ENCODE measurements at places on chromosomes 13 and 19.
A peak's percentile ranks its signal among the peaks of the same experiment; 100 is the strongest.

DNA sequence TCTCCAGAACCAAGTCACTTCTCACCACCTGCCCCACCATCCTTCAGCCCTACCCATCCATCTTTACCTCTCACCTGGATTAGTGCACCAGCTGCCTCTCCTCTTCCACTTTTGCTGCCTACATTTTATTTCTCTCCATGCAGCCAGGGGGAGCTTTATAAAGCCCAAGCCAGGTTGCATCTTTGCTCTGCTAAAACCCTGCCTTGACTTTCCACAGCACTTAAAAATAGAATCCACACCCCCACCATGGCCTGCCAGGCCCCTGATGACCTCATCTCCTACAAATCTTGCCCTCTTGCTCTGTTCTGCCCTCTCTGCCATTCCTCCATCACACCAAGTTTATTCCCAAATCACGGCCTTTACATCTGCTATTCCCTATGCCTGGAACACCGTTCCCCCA lies 1.8 kb downstream of the HOOK2 start:
- DNase-seq = peak; percentile 34

- DNase-seq = no peak
These were observed 823.9 kb upstream of the SLITRK1 start for GRCh38 chr13:84705982-84706710.

DNA sequence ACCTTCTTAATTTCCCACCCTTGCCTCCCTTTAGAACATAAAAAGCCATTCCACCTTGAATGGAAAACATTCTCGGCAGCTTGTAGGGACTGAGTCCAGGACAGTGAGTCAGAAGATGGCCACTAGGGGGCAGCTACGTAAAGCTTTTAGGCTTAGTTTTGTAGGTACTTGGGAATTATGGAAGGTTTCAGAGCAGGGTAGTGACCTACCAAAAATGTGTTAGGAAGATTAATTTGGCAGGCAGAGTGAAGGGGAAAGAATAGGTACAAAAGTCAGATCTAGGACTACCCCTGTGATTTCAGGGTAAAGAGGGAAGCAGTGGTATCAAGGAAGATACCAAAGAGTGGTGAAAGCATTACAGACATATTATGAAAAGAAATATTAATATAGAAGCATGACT lies 198.4 kb downstream of the NDFIP2 start:
- peak; percentile 56 for DNase-seq

DNA sequence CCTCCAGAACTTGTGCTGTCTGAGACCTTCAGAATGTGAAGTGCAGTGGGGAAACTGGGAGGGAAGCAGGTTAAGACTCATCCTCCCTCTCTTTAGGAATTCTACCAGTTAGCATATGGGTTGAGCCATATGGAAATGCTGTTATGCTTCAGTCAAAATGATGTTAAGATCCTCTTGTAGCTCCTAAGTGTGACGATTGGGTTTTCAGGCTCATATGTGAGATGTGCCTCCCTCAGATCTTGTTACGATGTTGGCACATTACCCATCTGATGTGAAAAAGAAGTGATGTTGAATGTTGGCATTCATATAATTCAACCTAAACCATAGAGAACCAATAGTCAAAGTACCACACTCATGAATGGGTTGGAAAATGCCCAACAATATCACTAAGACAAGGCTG lies 67.8 kb upstream of the IPO5 start:
- no peak for DNase-seq

- no peak for DNase-seq
These were observed 115.0 kb upstream of the CLDN10 start for GRCh38 chr13:95437561-95437960.

DNA sequence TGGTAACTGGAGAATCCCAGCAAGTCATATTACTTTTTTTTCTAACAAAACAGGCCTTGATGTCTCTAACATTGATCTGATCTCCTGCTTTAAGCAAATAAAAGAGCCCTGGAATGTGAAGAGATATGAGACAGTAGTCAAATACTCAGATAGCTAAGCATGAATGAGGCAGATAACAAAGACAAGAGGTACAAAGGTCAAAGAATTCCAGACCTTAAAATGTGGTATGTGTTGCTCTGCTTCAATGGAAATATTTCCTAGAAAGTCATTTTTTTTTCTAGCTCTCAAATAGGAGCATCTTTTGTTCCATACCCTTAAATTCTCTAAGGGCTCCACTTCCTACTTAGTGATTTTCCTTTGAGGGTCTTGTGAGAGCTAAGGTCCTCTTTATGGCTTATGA lies 54.6 kb downstream of the ZNF254 start:
- DNase-seq = no peak

DNA sequence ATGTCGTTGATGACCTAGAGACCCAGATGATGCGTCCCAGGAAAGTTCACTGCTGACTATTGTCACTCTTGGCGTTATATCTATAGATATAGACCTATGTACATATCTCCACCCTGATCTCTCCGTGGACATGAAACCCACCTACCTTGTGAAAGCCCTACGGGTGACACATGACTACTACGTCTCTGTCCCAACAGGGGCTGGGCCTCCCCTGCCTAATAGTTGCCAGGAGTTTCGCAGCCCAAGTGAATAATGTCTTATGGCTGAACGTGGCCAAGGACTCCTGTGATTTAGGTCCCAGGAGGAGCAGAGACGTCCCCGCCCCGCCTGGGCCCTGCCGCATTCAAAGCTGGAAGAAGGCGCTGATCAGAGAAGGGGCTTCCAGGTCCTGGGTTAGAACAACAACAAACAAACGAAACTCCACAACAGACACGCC lies 4.9 kb upstream of the POU4F1 start:
- no peak for DNase-seq

GRCh38 chr19:45581576-45581975 lies 3.0 kb downstream of the OPA3 start:
- DNase-seq = no peak

GRCh38 chr19:6652805-6653094 lies 17.2 kb downstream of the TNFSF14 start:
- no peak for DNase-seq
